ENCODE measurements at places on chromosomes 6 and 20.
A peak's percentile ranks its signal among the peaks of the same experiment; 100 is the strongest.

DNA sequence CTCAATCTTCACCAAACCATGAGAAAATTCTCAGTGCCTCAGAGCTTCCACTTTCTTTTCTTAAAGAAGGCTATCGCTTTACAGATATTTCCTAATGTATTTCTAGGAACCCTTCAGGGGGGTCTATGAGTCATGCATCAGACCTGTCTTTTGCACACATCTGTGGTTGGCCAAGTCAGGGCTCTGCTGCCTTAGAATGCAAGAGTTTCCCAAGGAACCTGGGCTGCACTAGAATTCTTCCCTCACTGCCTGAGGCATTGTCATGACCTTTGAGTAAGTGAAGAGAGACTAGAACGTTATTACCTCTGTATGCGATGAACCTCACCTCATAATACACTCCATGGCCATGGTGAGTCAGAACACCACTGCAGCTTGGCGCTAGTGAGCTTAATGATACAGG lies 365.0 kb upstream of the ID4 start:
- no peak for DNase-seq

DNA sequence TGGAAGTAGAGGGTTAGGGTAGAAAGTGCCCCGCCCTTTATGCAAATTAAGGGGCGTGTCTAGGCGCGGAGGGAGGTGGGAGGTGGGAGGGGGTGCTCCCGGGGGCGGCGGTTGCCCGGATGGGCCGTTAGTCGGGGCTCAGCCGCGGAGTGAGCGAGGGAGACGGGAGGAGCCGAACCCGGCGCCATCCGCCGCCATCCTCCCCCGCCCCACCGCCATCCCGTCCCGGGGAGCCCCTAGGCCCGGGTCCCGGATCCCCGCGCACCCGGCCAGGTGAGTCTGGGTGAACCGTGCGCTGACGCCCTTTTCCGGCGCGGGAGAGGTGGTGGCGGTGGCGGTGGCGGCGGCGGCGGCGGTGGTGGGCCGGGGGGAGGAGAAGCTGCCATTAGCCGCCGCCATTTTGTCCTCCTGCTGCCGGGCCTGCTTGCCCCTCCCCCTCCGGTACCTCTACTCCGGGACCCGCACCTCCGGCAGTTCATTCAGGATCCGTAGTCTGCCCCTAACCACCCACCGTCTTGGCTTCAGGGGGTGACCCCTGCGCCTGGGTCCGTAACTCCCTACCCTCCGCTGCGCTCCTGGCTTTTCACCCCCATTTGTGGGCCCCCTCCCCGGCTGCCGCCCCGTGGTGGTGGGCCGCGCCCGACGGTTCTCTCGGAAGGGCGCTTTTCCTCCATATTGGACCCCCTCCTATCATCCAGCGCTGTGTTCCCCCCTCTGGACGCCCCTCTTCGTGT lies at the start of gene PRRC2A:
TSS of gene PRRC2A (plus strand) at position 130 of the 734 bp plus-strand sequence. CDS start 2,075 bp downstream, outside the sequence.
- DNase-seq = peak; percentile 96

DNA sequence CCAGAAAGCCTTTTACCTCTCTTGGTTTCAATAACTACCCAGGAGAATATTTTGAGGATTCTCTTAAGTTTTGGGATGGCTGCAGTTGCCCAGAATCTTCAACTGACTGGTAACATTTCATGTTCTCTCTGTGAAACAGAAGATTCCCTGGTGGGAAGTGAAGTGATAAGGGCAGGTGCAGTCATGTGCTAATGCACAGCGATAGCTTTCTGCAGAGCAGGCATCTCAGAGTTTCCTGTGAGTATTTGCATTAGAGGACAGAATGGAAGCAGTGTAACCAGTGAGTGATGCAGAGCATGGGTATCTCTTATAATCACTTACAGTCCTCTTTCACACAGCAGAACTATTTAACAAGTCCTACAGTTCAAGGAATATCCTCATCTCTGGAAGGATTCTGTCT lies 76.1 kb downstream of the HCRTR2 start:
- DNase-seq = no peak

- DNase-seq = no peak
These were observed 23.0 kb upstream of the BMP5 start for GRCh38 chr6:55898342-55898741.

DNA sequence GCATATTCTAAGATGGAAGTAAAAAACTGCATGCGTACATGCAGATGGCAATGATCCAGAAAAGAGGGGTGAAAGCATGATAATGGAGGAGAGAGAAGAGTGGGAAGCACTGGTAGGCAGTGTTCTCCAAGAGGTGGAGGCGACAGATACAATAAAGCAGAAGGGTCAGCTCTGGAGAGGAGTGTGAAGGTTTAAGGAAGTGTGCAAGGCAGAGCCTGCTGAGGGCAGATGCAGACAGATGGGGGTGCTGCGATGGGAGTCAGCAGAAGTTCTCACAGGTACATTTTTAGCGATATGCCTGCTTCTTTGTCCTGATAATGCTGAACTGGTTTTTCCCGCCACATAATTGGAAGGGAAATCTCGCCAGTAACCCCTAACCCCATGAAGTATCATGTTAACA lies 81.1 kb upstream of the C6orf118 start:
- no peak for DNase-seq

GRCh38 chr6:150683320-150683719 lies 83.6 kb downstream of the PLEKHG1 start:
- DNase-seq = no peak

GRCh38 chr6:32085759-32086459 lies 23.2 kb downstream of the TNXB start:
- no peak for DNase-seq

DNA sequence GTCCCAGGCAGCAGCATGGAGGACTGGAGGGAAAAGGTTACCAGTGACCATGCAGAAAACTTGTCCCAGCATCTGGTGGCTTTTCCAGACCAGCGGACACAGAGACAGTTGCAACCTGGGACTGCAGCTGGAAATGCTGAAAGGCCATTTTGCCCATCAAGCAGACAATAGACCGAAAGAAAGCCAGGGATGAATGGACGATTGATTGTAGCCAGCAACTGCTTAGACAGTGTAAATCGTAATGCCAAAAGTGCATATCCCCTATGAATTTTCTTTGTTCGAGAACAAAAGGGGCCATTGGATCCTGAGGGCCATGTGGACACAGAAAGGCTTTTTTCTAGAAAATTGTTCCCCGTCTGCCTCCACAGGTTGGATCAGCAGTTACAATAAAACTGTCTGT lies 115.7 kb downstream of the MBOAT1 start:
- DNase-seq = no peak

- no peak for DNase-seq
These were observed 192.8 kb downstream of the CLIC5 start for GRCh38 chr6:45822873-45823272.

- DNase-seq = no peak
These were observed 29.1 kb downstream of the TRAM2 start for GRCh38 chr6:52547647-52548352.

DNA sequence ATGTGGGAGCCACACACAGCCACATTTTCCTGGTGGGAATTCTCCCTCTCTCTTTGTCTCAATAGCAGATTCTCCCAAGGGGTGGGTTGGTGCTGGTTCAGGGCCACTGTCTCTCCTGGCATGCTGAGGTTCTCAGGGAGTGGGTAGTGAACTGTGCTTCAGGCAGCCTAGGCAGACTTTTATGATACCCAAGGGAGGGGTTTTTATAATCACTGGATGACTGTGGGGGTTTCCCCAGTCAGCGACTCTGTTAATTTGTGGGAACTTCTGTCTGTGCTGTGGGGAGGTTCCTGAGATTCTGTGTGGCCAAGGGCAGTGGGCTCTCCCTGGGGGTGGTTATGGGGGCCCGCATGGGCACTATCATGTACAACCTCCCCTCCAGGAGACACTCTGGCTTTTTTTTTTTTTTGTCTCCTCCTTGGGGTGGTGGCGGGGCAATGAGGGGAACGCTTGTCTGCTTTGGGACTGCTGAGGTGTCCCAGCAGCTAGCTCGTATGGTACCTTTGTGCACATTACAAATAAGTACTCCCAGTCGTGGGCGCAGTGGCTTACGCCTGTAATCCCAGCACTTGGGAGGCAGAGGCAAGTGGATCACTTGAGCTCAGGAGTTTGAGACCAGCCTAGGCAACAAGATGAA lies 10.0 kb downstream of the PTK7 start:
- no peak for DNase-seq

DNA sequence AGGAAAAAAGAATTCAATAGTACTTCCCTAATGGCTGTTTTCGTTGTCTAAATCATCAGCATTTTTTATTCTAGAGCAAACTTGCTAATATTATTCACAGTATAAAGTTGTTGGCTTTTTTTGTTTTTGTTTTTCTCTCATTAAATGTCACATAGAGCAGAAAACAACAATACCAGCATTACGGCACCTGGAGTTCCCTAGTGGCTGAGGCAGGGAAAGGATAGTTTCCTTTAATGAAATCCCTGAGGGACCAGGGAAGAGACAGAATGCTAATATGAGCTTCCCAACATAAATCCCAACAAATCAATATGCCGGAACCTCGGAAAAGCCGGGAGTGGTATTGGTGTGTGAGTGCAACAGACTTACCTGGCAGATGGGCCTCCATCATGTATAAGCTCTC lies 235.2 kb upstream of the ASCC3 start:
- DNase-seq = no peak

DNA sequence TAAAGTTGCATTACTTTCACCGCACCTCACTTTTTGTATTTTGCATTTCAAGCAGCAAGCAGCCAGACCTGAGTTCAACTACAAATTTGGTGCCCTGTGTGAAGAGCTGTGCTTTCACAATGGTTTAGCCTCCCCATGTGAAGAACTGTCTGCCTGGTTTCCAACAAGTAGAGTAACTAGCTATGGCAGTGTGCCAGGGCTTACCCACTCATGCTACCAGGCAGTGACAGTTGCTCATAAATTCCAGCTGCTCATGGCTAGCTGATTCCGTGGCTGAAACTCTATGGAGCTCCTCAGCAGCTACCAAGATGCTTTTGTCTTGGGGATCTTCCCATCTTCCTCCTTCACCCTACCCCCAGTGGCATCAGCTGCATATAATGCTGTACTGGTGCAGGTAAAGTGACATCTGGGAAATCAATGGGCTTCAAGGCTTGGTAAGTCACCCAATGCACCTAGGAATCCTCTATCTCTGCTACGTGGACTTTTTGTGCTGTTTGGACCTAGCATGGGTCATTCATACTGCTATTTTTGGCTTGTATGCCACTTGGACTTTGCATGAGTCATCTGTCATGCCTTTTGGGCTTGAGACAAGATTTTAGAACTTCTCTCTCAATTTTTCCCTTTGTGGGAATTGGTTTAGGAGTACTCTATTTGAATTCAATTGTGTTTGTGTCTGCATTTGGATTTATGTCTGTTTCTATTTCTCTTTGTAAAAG lies 176.5 kb upstream of the GJE1 start:
- DNase-seq = no peak

GRCh38 chr6:17542243-17542642 lies 57.9 kb upstream of the FAM8A1 start:
- no peak for DNase-seq

DNA sequence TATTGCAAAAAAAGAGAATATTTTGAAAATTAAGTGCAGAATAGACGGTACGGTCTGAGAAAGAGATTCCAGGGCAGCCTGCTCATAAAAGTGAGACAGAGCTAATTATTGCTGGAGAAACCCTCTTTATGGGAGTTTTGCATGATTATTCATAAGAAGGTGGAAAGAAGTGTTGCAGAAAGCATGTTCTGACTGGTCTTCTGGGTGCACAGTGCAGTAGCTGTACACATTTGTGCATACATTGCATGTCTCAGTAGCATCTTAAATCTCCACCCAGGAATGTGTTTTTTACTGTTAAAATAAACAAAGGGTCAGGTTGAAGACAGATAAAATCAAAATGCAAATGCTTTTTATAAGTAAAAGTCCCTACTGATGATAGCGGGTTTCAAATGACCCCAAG lies 1813.6 kb upstream of the DEFB115 start:
- DNase-seq = no peak

DNA sequence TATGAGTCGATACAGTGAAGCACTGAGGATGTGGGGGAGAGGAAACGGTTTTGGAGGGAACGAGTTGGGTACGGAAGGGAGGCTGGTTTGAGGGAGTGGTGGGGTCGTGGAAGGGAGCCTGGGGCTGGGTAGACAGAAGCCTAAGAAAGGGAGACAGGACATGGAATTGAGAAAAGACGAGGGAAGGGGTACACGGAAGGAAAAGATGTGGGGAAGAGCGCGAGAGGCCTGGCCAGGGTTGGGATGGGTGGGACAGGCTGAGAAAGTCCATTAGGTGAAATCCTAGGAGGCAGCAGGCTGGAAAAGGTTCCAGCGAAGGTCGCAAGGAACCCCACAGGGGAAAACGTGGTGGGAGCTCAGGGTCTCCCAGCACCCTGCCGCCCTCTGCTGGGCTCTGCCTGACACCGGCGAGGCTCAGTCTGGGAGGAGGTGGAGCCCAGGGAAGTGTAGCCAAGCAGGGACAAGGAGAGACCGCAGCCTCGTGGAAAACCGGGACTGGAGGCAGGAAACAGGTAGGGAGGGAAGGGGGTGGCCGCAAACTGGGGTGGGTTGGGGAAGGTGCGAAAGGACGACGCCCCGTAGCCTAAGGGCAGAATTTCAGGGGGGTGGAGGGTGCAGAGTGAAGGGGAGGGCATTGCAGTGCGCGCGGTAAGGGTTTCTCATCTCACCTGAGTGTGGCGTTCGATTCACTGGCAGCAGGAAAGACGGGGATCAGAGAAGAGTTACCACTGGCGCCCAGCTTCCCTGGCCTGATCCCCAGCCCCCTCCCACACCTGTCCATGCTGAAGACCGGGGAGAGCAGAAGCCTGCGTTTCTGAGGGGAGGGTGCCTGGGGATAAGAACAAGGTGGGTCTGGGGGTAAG lies 4.3 kb downstream of the GABBR1 start:
- peak; percentile 82 for DNase-seq

- DNase-seq = no peak
These were observed 1.1 kb downstream of the RGS17 start for GRCh38 chr6:153129873-153130514.

DNA sequence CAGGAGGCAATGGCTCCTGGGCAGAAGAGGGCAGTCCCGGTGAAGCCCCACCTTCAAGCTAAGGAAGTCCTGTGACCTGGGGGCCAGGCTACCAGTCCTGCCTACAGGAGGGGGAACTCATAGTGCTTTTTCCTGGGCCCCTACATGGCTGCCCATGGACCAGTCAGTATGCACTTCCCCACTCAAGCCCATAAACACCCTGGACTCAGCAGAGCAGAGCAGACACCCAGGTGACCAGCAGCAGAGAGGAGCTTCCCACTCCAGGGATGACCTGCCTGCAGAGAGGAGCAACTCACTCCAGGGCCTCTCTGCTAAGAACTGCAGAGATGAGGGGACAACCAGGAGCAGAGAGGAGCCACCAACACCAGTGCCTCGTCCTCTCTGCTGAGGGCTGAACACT lies 14.3 kb upstream of the ABCC10 start:
- no peak for DNase-seq

DNA sequence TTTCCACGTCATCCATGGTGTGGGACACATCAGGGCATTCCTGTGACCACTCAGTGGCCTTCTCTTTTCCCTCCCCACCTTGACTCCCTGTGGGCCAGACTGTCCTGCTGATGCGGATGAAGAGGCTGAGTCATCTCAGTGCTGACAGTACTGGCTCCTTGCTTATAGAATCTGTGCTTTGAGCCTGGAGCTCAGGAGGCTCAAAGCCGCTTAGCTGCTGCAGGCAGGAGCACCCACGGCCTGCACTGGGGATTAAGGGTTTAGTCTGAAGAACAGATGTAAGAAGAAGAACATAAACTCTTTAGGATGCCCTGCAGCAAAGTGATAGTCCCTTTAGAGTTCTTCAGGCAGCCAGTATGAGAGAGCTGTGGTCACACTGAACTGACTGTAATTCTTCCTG lies 642.0 kb upstream of the CHD6 start:
- no peak for DNase-seq
